ENCODE measurements at places on chromosomes 1 and 21.
A peak's percentile ranks its signal among the peaks of the same experiment; 100 is the strongest.

DNA sequence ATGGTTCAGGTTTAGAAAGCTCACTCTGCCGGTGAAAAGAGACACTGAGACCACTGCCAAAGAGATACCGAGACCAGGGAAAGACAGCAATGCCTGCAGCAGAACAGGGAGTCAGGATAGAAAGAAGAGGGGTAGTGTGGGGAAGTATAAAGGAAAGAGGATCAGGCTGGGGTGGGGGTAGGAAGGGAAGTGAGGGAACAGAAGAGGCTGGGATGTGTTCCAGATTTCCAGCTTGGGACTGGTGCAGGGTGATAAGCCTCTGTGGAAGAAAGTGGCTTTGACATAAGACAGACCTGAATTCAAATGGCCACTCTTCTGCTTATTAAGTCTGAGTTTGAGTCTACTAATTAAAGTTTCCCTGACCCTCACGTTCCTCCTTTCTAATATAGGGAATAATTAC, 105.9 kb downstream of the PIK3R3 start:
- no peak for DNase-seq

- DNase-seq = no peak
Measured at GRCh38 chr1:53734650-53735211, 4.2 kb downstream of the GLIS1 start.

- no peak for DNase-seq
Measured at GRCh38 chr1:93625582-93626327, 55.9 kb downstream of the BCAR3 start.

DNA sequence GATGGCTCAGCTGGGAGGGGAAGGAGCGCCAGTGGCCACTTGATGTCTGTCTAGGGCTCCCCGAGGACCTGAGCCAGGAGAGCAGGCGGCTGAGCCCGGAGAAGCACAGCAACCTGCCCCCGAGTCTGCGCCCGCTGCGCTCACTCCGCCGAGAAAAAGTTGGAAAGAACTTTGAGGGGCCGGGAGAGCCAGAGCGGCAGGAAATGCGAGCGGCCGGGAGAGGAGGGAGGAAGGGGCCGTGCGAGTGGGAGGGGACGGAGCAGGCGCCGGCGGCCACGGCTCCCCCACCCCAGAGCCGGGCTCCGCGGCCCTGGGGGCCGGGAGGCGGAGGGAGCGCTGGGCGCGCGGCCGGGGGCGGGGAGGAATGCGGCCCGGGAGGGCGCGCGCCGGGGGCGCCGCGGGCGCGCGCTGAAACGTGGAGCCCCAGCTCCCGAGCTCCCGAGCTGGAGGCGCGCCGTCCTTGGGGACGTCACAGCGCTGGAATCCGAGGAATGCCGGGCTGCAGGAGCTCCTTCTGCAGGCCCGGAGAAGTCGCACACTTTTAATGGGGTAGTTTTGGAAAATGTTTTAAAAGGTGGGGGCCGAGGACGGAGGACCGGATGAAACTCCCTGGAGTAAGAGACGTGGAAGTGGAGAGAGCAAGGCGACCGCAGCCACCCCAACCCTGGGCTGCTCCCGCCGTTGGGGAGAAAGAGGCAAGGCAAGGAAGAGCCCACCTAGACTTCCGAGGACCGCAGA, at the start of gene PTPN14:
PTPN14 (minus strand) TSS at position 167 of the 738 bp plus-strand sequence. CDS start 86,799 bp downstream, outside the sequence.
- peak; percentile 11 for DNase-seq

DNA sequence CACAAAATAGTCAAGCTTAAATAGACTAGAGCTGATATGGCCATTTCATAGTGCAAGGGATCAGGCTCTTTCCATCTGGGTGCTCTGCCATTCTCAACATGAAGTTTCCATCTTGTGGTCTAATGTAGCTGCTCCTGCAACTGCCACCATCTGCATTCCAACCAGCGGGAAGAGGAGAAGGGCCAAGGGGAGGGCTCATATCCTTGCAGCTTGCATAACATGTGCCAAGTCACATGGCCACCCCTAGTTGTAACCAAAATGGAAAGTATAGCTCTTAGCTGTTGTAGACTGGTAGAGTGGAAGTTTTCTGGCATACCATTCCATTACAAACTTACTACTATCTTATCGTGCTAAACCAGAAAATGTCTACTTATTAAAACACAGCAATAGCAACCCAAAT, 38.9 kb upstream of the IVNS1ABP start:
- no peak for DNase-seq

DNA sequence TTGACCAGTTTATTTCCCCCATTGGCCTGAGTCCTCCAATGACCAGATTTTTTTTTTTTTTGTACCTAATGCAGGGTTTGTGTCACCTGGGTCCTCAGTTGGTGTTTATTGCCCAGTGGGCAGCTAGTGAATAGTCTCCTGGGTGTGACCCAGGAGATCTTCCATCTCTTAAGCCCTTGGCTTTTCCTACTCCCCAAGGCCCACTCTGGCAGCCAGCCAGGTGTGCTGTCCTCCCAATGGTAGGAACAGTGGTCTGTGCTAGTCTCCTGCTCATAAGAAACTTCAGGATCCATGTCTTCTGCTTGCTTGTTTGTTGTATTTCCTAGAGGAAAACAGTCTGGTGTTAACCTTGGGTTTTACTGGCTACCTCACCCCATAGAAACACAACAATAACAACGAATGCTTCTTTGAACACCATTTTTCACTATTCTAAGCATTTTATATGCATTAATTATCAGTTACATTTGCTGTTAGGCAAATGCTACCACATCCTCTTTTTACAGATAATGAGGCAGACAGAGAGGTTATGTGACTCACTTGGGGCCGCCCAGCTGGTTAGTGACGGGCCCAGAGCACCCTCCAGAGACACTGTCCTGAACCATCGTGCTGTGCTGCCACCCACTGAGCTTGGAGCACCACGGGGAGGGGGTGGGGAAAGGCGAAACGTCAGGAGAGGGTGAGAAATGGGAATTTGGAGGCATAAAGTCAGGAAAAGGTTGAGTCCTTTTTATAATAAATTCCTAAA, 107.5 kb downstream of the HIVEP3 start:
- DNase-seq = no peak

GRCh38 chr21:26112127-26112742, 58.3 kb downstream of the APP start:
- DNase-seq = no peak

GRCh38 chr1:2451741-2452140, 24.3 kb upstream of the PLCH2 start:
- DNase-seq = no peak

GRCh38 chr1:95353194-95353593, 119.2 kb downstream of the RWDD3 start:
- peak; percentile 90 for DNase-seq

GRCh38 chr1:169604781-169605560, 18.7 kb upstream of the F5 start:
- no peak for DNase-seq

- DNase-seq = no peak
Measured at GRCh38 chr1:76337542-76338219, 263.1 kb downstream of the ST6GALNAC3 start.

- DNase-seq = no peak
Measured at GRCh38 chr1:47280142-47280541, 33.8 kb downstream of the STIL start.

DNA sequence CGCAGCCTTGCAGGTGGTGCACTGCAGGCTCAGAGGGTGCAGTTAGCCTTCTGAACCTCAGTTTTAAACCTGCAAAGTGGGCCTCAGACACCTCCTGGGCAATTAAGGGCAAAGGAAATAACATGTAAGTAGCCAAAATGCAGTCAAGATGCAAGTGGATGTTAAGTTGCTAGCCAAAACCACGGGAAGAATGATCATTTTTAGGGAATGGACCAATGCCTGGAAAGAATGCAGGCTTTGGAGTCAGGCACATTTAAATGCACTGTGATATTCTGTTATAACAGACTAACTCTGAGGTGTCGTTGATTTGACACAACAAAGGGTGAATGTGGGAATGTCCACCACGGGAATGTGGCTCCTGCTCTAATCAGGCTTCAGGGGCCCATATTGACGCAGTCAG, 57.9 kb upstream of the PTGFRN start:
- no peak for DNase-seq

- DNase-seq = no peak
Measured at GRCh38 chr1:239368436-239369109, 17.8 kb upstream of the CHRM3 start.

GRCh38 chr1:203089001-203089650, 3.3 kb upstream of the MYOG start:
- DNase-seq = no peak

DNA sequence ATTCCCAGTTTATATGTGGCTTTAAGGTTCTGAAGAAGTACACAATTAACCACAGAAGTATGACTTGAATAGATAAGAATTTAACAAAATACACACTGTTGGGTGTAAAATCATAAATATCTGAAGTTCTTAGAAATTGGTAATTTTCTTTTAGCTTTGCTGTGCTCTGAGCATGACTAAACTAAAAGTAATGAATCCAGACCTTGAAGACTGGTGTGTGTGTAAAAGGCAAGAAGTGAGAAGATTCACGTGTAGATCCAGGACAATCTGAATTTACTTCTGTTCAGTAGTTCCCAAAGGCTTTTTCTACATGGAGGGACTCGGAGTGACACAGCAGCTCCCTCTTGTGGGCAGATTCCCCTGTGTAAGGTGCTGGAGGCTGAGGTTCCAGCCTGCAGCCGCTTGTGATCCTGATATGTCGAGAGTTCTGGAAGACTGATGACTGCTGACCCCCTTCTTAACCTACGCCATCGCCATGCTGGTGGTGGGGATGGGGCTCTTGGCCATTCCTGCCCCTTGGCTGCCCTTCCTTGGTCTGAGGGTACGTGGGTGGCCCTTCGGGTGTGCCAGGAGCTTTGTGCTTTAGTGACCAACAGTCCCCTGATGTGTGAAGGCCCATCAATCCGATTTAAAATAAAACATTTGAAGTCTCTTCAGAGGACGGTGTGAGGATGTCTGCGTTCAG, 62.7 kb downstream of the ADARB1 start:
- peak; percentile 42 for DNase-seq

- DNase-seq = no peak
Measured at GRCh38 chr21:14830307-14830706, 234.5 kb downstream of the NRIP1 start.

DNA sequence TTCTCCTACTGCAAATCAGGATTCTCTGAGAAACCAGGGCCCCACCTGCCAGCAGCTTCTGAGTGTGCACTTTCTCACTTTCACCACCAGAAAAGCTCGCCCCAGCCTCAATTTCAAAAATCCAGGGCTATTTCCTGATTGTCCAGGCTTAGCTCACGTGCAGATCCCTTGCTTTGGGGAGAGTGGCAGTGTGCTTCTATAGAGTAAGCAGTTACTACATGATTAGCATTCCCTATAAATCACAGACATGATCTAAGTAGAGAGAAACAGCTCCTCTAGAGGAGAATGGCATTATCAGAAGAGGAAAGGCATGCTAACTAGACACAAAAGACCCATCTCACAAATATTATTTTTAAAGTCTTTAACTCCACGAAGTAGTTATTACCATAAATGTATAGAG, 456.0 kb upstream of the PKN2 start:
- no peak for DNase-seq

DNA sequence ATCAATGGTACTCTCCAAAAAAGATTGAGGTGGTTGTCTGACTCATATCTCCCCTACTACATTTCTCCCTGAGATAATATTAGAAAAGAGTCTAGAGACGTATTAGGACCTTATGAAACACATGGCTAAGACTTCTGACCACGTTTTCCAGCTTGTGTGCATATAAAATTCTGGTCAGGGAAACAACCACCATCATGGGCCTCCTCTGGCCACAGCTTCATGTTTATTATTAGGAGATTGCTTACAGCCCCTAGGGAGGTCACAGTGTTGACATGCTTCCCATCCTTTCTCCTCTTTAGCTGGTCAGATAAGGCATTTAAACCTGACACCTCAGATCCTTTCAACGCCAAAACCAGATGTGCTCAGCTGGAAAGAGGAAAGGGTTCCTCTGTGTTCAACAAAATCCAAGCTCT, 620.2 kb downstream of the PLPP3 start:
- DNase-seq = no peak

GRCh38 chr1:205210756-205211168, 740 bp downstream of the DSTYK start:
- DNase-seq = no peak

DNA sequence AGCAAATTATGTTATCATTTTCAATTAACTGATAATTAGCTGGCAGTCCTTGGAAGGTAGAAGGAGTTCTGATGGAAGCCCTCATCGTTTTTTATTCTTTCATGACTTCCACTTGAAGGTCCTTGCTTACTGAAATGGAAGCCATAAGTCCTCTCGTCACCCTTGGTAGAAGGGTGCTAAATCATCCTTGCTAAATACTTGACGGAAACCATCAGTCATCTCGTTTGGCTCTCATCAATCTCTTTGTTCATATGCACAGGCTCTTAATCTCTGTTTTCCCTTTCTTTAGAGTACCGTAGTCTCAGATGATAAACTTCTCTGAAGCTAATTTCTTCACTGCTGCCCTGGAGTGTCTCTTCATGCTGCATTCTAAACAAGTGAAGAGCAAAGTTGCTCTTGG, 34.5 kb downstream of the UCK2 start:
- no peak for DNase-seq

DNA sequence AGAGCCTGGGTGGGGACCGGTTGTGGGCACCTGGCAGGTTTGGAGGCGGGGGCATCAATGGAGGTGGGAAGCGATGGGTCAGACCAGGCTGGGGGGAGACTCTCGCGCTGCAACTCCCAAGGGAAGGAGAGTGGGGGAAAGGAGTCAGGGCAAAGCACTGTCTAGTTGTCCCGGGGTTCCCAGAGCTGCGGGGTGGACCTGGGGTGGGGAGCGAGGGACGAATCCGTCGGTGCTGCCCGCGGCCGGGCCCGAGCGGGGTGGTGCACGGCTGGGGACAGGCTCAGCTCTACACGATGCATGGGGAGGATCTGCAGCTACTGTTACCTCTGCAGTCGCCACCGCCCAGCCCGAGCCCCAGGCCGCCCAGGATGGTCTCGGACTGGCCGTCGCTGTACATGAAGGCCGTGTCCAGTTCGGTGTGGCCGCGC, 427 bp downstream of the AKR7A2 start:
- peak; percentile 42 for DNase-seq

- DNase-seq = no peak
Measured at GRCh38 chr1:77065693-77066342, 153.4 kb downstream of the PIGK start.

DNA sequence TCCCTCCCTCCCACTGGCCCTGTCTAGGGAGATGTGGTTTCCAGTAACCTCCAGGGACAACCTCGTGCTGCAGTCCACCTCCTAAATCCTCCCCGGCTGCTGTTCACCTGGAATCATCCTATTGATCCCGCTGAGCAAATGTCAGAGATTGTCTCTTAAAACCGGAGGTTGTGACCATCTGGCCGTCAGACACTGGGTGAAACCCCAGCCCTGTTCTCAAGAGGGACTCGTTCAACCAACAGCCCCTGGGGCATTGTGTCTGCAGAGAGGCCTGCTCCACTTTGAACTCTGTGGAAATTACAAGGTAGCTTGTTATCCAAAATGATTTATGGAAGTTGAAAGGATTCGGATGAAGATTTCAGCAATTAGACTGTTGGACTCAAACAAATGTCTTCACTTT, 498.0 kb downstream of the MATN1 start:
- no peak for DNase-seq

Measured in NCI-H1105 (cell line).